ENCODE measurements at places on chromosomes 7 and 10.

- no peak for DNase-seq
Measured at GRCh38 chr10:60564475-60564874, 174.8 kb upstream of the ANK3 start.

- no peak for DNase-seq
Measured at GRCh38 chr10:86105640-86106039, 261.0 kb downstream of the GRID1 start.

DNA sequence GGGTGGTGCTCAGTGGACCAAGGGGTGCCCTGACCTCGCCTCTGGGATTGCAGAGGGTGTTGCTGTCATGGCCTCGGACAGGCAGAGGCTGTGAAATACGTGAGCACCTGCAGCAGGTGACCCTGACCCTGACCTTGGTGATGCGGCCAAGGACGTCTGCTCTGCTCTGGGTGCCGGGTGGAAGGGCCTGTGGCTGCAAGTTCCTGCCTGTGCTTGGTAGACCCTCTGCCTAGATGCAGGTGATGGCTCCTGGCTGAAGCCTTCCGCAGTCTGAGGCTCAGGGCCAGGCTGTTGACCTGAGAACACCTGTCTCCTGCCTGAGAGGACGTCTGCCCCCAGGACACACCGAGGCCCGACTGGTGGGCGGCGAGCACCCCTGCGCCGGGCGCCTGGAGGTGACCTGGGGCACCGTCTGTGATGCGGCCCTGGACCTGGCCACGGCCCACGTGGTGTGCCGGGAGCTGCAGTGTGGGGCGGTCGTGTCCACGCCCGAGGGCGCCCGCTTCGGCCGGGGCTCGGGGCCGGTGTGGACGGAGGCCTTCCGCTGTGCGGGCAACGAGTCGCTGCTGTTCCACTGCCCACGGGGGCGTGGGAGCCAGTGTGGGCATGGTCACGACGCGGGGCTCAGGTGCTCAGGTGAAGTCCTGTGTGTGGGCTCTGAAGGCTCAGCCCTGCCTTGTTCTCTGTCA is 4.4 kb downstream of the SCART1 start:
- no peak for DNase-seq

- no peak for DNase-seq
Measured at GRCh38 chr10:43881657-43882056, 233.0 kb upstream of the ZNF32 start.

DNA sequence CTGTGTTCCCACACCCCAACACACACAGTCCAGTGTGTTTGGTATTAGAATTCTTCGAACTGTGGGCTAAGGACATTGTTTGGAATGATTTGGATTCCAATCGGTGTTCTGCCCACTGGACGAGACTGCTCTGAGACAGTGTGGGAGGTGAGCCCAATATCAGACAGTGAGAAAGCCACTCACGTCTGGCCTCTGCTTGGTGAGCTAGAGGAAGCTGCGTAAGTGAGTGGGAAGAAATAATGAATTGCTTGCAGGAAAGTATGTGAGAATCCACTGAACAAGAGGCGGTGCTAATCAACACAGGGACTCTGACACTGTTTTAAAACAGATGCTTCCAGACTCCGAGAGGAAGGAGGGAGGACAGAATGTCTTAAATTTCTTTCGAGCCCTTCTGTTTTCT is 675.0 kb upstream of the ANKRD30A start:
- no peak for DNase-seq

GRCh38 chr10:70648427-70648826 is 23.9 kb upstream of the ADAMTS14 start:
- no peak for DNase-seq

DNA sequence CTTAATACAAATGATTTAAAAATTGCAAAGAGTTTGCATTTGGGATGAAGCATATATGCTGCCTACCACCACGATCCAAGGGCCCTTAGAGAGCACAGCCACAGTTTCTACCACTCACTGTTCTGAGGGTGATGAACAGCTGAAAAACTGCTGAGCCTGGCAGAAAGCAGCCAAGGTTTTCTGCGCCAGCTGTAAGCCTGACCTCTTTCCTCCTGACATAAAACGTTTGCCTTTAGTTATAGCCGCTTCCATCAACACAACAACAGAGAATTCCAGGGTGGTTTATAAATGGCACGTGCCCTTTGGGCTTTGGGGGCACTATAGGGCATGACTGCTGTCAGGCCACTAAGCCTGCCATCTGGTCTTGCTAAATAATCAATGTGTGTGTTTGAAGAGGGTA is 222.8 kb downstream of the RELN start:
- no peak for DNase-seq

DNA sequence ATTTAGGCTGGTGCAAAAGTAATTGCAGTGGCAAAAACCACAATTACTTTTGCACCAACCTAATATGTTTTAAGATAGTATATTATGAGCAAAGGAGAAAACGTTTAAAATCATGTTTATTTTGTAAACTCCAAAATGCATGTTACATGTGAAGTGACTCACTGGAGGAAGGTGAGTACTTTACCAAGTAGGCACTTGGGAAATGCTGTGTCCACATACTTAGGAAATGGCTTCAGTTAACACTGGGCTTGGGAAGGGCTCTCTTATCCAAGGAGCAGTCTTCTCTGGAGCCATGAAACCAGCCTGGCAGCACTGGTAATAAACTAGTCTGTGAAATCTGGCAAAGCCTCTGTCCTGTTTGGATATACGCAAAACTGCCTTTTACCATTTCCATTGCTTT is 4.4 kb downstream of the RPS24 start:
- DNase-seq = no peak

GRCh38 chr10:114933588-114933987 is 4.4 kb upstream of the TRUB1 start:
- no peak for DNase-seq

DNA sequence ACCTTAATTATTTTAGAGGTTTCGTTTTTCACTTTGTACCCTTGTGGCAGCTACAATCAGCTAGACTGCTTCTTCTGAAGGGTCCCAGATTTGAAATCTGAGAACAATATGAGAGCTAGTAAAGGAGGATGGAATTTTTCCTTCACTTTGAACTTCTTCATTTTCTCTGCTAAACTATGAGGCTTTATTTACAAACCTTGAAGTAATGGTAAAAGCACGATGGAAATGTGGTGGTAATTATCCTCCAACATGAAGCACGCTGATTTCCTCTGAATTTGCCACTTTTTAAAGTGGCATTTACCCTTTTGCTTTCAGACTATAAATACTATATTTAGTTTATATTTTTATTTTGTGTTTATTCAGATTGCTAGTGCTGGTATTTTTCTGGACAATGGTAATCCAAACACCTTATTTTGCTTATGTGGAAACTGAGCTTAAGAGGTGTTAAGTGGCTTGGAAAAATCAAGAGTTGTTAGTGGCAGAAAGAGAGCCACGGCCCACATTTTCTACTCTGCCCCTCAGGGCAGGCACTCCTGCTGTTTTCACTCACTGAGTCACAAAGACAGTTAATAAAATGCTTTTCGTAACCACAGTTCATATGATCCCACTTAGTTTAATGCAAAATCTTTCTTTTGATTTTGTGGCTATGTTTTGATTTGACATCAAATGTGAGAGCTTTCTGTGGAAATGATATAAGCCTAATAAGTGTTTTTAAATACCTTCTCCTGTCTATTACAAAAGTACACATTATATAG is 2.7 kb downstream of the SSMEM1 start:
- DNase-seq = no peak

DNA sequence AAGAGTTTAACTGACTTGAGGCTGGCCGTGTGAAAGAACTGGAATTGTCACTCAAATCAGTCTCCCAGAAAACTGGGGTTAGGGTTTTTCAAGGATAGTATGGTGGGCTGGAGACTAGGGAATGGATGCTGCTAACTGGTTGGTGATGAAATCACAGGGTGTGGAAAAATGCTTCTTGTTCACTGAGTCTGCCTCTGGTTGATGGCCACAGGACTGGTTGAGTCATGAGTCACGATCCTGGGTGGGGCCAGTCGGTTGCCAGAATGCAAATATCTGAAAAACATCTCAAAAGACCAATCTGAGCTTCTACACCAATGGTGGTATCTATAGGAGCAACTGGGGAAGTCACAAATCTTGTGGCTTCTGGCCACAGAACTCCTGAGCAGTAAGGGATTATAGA is 16.3 kb upstream of the BAMBI start:
- no peak for DNase-seq

DNA sequence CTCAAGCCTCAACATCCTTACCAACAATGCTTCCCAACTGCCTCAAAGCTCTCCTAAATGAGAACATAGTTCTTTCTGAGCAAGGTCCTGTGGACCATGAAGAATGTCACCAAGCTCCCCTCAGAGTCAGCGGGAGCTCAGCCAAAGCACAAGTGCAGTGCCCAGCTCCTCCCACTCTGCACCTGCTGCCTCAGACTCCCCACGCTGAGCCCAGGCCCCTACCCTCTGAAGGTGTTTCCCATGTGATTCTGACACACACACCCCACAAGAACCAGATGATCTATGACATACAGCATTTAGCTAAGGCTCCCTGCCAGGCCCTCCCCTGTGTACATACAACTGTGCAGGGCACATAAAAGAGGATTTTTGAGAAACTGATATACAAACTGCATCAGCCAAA is 19.2 kb downstream of the ERCC6 start:
- DNase-seq = no peak

DNA sequence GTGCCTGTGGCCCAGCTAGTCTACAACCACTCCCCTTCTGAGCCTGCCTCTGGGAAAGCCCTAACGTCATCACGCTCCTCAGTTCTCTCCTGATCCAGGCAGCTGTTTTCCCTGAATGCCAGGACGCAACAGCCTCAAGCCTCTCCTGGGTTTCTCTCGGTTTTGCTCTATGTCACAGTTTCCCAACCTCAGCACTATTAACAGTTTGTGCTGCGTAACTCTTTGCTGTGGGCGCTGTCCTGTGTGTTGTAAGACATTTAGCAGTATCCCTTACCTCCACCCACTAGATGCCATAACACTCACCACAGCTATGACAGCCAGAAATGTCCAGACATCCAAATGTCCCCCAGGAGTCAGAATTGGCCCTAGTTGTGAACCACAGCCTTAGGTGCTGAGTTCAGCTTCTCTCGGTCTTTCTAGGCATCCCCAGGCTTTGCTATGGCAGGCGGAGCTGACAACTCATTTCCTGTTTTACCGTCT is 226.3 kb upstream of the NPVF start:
- no peak for DNase-seq

GRCh38 chr7:94433224-94433623 is 38.5 kb downstream of the COL1A2 start:
- DNase-seq = no peak

GRCh38 chr10:127854769-127855590 is 37.8 kb downstream of the CLRN3 start:
- DNase-seq = no peak

DNA sequence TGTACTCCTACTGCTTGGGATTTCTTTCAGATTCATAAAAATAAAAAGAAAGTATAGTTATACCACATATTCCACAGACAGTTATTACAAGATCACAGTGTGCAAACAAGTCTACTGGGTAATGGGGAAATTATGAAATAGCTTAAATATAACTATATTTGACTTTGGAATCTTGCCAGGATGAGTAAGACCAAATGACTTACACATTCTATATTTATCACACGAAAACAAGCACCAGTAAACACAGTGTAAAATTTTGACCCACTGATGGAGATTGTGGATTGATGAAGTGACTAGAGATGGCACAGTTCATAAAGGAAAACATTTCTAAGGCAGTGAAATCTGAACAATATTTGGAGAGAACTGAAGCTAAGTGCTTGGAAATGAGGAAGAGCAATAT is 339.7 kb downstream of the THSD7A start:
- DNase-seq = no peak

DNA sequence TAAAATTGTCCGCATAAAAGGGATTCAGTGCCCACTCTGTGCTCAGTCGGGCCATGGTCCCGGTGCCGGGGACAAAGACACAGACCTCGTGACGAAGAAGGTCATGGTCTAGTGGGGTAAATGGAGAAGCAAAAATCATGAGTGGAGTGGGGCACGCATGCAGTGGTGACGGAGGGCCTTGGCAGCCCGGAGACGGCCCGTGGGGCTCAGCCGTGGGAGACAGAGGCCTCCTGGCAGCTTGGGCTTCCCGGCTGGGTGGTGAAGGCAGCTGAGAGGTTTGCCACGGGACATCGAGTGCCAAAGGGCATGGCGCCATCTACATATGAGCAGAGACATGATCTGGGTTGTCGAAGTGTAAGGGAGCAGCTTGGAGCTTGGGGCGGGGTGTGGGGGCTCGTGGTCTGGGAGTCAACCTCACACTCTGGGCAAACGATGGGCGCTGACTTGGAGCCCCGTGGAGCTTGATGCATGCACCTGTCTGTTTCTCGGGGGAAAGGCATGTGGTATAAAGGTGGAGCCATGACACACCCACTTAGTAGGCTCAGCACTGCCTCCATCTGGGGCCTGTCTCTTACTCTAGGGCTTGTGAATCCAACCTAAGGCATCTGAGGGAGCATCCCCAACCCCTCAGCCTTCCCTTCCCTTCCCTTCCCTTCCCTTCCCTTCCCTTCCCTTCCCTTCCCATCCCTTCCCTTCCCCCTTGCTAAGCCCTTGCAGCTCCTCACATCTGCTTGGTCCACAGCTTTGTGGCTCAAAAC is 151.0 kb upstream of the INSYN2A start:
- no peak for DNase-seq

DNA sequence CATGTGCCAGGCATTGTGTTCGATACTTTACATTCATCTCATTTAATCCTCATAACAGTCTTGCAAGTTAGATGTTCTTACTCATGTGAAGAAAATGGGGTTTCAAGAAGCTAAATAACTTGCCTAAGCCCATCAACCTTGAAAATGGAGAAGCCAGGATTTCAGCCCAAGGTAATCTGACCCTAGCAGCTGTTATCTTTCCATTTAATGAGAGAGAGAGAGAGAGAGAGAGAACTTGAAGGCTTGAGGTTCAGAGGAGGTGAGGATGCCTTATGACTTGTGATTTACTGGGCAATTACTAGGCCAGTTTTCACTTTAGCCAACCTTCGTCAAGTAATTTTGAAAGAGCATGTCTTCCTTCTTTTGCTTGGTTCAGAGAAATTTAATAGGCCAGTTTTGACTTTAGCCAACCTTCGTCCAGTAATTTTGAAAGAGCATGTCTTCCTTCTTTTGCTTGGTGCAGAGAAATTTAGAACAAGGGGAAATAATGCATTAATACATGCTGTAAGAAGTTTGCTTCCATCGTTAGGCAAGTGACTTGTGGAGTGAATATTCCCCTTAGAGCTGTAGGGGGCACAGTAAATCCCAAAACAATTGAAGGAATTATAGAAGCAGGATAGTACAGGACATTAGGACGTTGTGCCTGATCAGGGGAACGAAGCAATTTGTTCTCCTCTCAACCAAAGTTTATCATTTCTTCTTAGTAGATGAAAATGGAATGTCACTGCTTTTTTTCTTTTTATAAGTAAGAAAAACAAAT is 143.0 kb upstream of the BMPER start:
- DNase-seq = no peak

GRCh38 chr7:54544527-54545240 is 2.5 kb downstream of the VSTM2A start:
- no peak for DNase-seq

GRCh38 chr10:95350830-95351228 is 60.0 kb upstream of the PDLIM1 start:
- no peak for DNase-seq

DNA sequence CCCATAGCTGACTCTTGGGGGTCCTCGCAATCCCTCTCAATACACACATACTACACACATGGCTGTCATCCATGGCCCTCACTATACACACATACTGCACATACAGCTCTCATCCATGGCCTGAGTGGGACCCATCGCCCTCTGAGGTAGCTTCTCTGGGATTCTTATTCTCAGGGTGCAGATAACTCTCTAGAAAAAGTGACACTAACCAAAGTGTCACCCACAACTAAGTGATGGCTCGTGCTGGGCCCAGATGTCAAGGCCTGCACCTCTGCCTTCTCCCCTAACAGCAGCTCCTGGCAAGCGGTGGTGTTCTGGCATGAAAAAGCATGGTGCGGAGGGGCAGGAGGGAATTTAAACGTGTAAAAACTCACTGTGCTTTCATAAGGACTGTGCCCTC is 62.7 kb upstream of the ZPBP start:
- no peak for DNase-seq

Data from stimulated activated CD4-positive, alpha-beta T cell treated with anti-CD3 and anti-CD28 coated beads, Interleukin-4, amount 100 ng/mL, for 48 hours (primary cell).